ENCODE measurements at places on chromosomes 13 and 19.

DNA sequence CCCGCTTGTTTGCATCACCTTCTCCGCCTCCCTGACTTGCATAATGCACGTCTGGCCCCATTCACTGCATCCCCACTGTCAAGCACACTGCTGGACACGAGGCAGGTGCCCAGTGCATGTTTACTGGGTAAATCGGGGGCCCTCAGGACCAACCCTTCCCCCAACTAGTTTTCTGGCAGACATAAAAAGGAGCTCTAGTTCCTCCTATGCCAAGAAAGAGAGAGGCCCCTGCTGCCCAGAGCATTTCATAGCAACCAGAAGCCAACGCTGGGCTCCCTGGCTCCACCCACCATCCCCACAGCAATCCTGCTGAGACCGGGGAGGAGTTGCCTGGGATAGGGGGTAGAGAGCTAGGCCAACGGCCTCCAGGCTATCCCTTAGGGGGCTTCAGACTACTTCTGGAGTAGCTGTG is 23.2 kb downstream of the ANKRD27 start:
- DNase-seq: no peak

- DNase-seq: no peak
Measured at GRCh38 chr19:7962644-7963268, 19.3 kb upstream of the TIMM44 start.

DNA sequence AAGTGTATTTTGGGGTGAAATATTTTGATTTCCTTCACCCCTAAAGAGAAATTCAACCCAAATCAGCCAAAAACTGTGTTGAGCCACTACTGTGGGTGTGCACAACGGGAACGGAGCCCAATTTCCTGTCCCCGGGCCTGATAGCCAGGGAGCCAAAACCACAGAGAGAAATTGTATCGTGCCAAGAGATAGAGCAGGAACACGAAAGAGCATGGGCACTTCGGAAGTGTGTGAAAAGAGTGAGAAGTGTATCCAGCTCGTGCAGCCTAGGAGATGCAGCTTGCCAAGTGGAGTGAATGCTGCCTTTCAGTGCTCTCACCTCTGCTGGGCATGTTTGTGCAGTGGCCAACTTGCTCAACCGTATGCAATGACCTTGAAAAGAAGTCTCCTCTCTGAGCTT is 19.4 kb upstream of the PLEKHF1 start:
- DNase-seq: peak; percentile 52

DNA sequence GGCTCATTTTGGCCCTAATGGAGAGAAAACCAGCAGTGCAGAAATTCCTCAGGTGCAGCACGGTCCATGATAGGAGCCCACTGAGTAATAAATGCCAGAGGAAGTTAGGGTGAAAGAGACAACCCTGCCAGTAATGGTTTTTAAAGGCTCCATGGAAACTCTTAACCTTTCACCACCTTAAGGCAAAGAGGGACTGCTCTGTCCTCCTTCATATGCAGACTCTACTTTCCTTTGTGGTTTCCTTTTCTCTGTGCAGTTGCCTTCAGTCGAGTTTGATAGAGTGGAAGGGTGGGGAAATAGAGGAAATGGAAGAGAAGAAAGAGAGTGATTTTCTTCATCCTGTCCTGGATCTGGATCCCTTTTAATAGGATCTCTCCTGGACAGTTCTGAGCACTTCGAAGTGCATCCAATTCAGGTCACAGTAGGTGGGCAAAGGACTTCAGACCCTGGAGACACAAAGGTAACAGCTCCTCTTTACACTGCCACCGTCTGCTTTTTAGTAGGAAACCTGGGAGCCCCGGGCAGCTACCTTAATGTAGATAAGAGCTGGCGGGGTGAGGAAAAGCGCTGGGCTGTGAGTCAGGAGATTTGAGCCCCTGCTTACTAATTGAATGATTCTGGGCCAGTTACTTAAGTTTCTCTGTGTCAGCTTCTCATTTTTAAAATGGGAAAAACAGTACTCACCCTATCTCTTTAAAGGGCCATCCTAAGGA is 294.8 kb downstream of the KCNRG start:
- DNase-seq: no peak

- DNase-seq: no peak
Measured at GRCh38 chr13:81302125-81302524, 961.2 kb upstream of the SPRY2 start.

DNA sequence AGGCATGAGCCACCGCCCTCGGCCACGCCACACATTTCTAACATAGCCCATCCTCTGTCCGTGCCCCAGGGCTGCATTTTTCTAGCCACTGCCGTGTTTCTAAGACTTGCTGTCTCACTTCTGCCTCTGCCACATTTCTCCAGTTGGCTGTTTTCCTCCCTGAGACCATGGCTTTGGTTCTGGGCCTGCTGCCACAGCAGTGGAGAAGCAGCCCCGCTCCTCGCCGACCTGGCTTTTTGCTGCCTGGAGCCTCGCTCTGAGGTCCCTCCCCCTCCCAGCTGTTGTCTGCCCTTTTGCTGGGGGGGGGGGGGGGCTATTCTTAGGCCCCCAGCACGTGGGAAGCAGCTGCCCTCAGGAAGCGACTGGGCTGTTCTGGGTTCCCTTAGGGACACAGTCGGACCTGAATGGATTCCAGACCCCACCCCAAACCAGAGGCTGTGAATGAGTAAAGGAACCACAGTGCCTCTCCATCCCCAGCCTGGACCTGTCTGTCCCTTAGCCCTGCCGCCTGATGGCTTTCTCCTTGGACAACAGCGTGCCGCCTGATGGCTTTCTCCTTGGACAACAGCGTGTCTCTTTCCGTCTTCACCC is 3.3 kb downstream of the GYS1 start:
- no peak for DNase-seq

DNA sequence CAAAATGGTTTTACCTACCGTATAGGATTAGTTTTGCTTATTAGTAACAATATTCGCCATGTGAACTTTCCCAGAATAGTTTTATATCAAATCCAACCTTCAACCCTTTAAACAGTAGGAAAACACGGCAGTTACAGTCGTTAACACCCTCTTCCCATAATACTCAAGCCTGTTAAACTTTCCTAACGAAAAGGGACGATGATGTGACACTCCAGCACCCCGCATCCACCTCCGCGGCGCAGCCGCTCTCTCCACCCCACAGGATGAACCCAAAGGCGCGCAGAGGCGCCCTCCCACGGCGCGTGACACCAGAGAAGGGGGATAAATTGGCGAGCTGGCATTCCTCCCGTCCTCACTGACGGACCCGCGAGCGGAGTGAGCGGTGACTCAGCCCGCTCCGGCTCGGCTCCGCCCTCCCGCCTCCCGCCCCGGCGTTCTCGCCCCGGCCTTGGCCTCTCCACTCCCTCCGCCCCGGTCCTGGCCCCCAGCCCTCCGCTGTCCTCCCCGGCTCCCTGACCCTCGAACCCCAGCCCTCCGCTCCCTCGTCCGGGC is 665 bp downstream of the TUBGCP3 start:
- peak; percentile 55 for DNase-seq

DNA sequence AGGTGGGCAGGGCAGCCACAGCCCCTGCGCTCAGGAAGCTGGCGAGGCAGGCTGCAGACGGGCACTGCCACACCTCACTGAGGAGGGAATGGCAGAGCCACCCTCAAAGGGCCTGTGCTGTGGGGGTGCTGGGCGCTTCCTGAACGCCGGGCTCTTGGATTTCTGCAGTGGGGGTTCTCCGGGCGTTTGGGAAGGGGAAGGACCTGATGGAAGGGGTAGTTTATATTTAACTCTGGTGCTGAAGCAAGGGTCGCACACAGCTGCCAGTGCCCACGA is 10.5 kb downstream of the GNA11 start:
- DNase-seq: no peak

DNA sequence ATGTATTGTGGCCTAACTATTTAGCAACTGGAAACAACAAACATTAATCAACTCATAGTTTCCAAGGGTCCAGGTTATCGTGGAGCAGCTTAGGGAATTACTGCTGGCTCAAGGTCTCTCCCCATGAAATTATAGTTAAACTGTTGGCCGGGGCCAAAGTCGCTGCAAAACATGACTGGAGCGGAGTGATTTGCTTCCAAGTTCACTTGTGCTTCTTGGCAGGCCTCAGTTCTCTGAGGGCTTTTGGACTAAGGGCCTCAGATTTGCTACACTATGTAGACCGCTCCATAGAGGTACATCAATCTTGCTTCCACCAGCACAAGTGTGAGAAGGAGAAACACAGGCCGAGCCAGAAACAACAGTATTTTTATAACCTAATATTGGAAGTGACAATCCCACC is 9.4 kb upstream of the KBTBD7 start:
- no peak for DNase-seq

DNA sequence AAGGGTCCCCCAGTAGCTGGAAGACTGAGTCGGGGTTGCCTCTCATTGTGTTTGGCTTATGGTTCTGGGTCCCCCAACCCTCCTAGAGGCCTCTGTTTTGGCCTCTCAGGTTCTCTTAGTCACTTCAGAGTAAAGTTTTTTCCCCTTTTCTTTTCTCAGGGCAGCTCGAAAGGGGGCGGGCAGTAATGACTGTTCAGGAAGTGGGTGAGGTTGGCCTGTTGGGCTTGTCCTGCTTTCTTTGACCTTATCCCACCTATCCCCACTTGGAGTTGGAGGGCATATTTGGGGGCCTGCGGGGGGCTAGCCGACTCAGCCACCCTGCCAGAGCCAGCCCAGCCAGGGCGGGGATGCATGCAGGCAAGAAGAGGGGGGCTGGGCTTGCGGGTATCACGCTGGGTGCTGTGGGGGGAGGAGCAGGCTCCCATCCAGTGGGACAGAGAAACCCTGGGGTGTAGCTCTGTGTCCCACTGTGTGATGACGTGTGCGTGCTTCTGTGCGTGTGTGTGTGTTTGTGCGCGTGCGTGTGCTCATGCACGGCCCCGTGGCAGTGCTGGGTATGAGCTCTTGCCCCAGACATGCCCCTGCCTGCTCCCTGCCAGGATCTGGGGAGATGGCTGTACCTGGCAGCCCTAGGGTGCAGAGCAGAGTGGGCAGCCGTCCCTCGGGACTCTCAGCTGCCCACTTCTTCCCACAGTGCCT is 1.4 kb downstream of the CIC start:
- peak; percentile 67 for DNase-seq

DNA sequence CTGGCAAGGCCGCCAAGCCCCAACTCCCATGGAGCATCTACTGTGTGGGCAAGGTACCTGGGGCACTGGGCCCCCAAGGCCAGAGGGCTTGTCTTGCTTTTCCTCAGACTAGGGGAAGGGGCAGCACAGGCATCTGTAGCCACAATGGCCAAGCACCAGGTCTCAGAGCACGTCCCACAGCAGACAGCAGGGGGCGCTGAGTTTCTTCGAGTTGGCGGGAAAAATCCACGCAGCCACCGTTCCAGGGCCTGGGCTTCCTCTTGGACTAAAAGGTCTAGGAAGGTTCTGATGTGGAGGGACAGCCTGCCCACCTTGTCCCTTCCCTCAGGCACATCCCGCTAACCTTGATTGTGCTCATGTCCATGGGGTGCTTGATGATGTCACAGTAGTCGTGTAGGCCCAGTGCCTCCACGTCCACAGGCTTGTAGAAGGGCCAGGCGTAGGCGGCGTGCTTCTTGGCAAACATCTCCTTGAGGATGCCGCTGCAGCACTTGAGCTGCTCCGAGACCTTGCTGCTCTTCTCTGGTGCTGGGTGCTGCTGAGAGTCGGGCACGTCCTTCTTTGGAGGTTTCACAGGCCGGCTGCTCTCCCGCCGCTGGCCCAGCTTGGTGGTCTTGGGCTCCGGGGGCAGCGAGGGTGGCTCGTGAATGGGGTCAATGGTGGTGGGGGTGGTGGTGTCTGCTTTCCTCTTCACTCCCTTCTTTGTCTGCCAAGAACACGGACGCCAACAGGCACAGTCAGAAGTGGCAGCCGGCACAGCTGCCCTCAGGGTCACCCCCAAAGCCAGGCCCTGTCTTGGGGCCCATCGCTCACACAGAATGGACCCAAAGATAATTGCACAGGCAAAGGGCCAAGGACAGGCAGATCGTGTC is 32.0 kb upstream of the EPHX3 start:
- DNase-seq: no peak

- DNase-seq: no peak
Measured at GRCh38 chr13:62388515-62388914, 972.9 kb upstream of the PCDH20 start.

GRCh38 chr13:79393564-79394249 is 12.3 kb downstream of the RBM26 start:
- no peak for DNase-seq

- DNase-seq: no peak
Measured at GRCh38 chr13:39345982-39346381, 257.0 kb downstream of the LHFPL6 start.

- no peak for DNase-seq
Measured at GRCh38 chr19:18216789-18217188, 9.4 kb downstream of the PDE4C start.

DNA sequence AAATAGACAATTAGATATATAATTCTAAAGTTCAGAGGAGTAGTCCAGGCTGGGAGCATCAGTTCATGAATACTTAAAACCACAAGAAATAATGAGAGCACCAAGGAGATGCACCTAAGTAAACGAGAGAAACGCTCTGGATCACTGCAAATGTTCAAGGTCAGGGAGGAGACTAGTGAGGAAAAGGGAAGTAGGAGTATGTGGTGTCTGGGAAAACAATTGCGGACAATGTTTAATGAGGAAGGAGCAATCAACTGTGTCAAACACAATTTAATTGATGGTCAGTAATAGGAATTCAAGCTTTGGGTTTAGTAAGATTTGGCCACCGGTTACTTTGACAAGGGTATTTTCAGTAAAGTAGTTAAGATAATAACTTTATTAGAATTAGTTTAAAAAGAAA is 652.2 kb downstream of the DACH1 start:
- no peak for DNase-seq

DNA sequence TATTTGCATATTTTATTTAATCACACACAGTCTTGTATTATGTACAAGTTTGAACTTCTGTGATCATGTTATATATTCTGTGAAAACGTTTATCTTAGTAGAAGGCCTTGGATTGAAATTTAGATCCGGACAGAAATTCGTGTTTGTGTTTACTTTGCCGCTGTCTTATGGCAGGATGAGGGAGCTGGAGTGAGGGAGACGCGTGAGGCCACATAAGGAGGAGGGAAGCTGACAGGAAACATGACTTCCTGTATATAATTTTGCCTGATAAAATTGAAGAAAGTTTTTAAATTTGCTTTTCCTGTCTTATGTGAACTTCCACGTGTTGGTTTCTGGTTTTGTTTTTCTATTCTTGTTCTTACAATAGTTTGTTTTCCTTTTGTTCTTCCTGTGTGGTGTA is 200.2 kb downstream of the MTUS2 start:
- DNase-seq: no peak

DNA sequence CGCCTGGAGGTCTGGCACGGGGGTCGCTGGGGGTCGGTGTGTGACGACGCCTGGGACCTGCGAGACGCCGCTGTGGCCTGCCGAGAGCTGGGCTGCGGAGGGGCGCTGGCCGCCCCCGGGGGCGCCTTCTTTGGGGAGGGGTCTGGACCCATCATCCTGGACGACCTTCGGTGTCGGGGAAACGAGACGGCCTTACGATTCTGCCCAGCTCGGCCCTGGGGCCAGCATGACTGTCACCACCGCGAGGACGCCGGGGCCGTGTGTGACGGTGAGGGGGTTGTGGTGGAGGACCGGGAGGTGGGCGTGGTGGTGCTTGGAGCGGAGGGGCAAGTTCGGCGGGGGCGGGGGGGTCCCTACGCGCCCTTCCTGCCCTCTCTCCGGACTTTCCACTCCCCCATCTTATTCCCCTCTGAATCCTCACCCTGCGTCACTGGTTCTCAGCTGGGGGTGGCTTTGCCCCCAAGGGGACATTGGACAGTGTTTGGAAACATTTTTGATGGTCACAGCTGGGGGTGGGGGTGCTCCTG is 5.5 kb downstream of the SSC5D start:
- no peak for DNase-seq

GRCh38 chr13:75357576-75358289 is 124.2 kb downstream of the TBC1D4 start:
- DNase-seq: no peak

GRCh38 chr13:38265132-38265497 is 84.5 kb upstream of the UFM1 start:
- DNase-seq: no peak

All from AG09319 (cell line).